Cardiac muscle cell (in vitro differentiated cells and primary cell): ENCODE measurements at places on chromosomes 12 and 14. TPM values are rescaled to one million over a fixed set of nuclear protein-coding genes. Genes with fewer than 3 reads are reported as not detected.

Gene ATG14
- polyA plus RNA-seq, result 2.5 and 3.7 TPM in 2 replicates

Gene RBMS2
- 13.1 and 14.6 TPM in 2 replicates for polyA plus RNA-seq

Gene SPTSSA
- polyA plus RNA-seq, result 38.0 and 40.1 TPM in 2 replicates

Gene CLEC4C
- not detected in 2 replicates for polyA plus RNA-seq

Gene PRIMA1
- 0.53 and 2.1 TPM in 2 replicates for polyA plus RNA-seq

Gene CLMN
- polyA plus RNA-seq, result 0.98 and 2.3 TPM in 2 replicates

Gene OR6C3
- polyA plus RNA-seq, result not detected in 2 replicates

Gene MYF5
- polyA plus RNA-seq, result not detected in 2 replicates

Gene RPS6KL1
- polyA plus RNA-seq, result 9.3 and 9.8 TPM in 2 replicates

Gene SPIC
- not detected in 2 replicates for polyA plus RNA-seq

Gene ABCC9
- 0.22 and 0.49 TPM in 2 replicates for polyA plus RNA-seq

Gene HHIPL1
- 1.1 and 1.2 TPM in 2 replicates for polyA plus RNA-seq

Gene MRPS35
- 63.6 and 73.0 TPM in 2 replicates for polyA plus RNA-seq

Gene SLC2A13
- polyA plus RNA-seq, result 10.4 and 12.5 TPM in 2 replicates

Gene NRIP2
- polyA plus RNA-seq, result 1.3 and 1.4 TPM in 2 replicates

Gene SLC38A4
- 0.12 and 0.49 TPM in 2 replicates for polyA plus RNA-seq

Gene USP44
- polyA plus RNA-seq, result 1.2 and 2.1 TPM in 2 replicates

Gene TAS2R7
- polyA plus RNA-seq, result not detected in 2 replicates

Gene SLC17A8
- not detected in 2 replicates for polyA plus RNA-seq

Gene CELA1
- polyA plus RNA-seq, result not detected in 2 replicates

Gene LRR1
- 22.8 and 29.5 TPM in 2 replicates for polyA plus RNA-seq

Gene DDX55
- polyA plus RNA-seq, result 15.2 and 18.5 TPM in 2 replicates

Gene BCAT1
- 17.8 and 22.4 TPM in 2 replicates for polyA plus RNA-seq

Gene TAS2R30
- polyA plus RNA-seq, result 0.17 TPM in 1 of 2 replicates, not detected in the other

Gene KRT75
- not detected in 2 replicates for polyA plus RNA-seq

Gene TRIM9
- polyA plus RNA-seq, result 1.9 and 4.1 TPM in 2 replicates

Gene P2RX2
- polyA plus RNA-seq, result not detected in 2 replicates

Gene VRTN
- 1.3 and 3.0 TPM in 2 replicates for polyA plus RNA-seq

Gene SERPINA3
- polyA plus RNA-seq, result 0.31 TPM in 1 of 2 replicates, not detected in the other

Gene RNASE2
- polyA plus RNA-seq, result not detected in 2 replicates

Gene FAM234B
- 4.5 and 5.0 TPM in 2 replicates for polyA plus RNA-seq

Gene CIPC
- 16.4 and 16.5 TPM in 2 replicates for polyA plus RNA-seq

Gene FOXN4
- polyA plus RNA-seq, result 0.15 and 0.84 TPM in 2 replicates

Gene KRT6C
- not detected in 2 replicates for polyA plus RNA-seq

Gene DPF3
- polyA plus RNA-seq, result 25.9 and 32.9 TPM in 2 replicates

Gene GPR84
- not detected in 2 replicates for polyA plus RNA-seq

Gene SETD1B
- polyA plus RNA-seq, result 2.4 and 3.8 TPM in 2 replicates

Gene GLRX5
- 180 and 181 TPM in 2 replicates for polyA plus RNA-seq

Gene NTN4
- 1.4 TPM in 1 of 2 replicates, not detected in the other for polyA plus RNA-seq

Gene KRT1
- not detected in 2 replicates for polyA plus RNA-seq

Gene CLEC4E
- not detected in 2 replicates for polyA plus RNA-seq

Gene RARG
- polyA plus RNA-seq, result 13.0 and 19.2 TPM in 2 replicates

Gene MEG3
- not detected in 2 replicates for polyA plus RNA-seq

Gene TMX1
- polyA plus RNA-seq, result 25.3 and 30.6 TPM in 2 replicates
